NCI-H345 (cell line): ENCODE measurements at places on chromosomes 4 and X.

DNA sequence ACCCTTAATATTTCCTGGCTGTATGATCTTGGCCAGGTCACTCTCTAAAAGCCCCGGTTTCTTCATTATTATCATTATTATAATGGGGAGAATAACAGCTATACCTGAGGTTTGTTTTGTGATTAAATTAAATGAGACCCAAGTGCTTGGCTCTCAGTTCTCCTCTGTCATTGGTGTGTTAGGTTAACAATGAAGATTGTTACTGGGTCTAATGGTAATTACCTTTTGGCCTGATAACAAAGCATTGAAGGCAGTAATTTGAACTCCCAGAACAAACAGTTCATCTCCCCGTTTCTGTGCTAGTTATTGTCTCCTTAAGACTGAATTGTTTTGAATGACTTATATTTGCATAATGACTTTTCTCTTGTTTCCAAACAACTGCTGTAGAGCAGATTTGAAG, 6.8 kb upstream of the ANAPC4 start:
- DNase-seq = no peak

DNA sequence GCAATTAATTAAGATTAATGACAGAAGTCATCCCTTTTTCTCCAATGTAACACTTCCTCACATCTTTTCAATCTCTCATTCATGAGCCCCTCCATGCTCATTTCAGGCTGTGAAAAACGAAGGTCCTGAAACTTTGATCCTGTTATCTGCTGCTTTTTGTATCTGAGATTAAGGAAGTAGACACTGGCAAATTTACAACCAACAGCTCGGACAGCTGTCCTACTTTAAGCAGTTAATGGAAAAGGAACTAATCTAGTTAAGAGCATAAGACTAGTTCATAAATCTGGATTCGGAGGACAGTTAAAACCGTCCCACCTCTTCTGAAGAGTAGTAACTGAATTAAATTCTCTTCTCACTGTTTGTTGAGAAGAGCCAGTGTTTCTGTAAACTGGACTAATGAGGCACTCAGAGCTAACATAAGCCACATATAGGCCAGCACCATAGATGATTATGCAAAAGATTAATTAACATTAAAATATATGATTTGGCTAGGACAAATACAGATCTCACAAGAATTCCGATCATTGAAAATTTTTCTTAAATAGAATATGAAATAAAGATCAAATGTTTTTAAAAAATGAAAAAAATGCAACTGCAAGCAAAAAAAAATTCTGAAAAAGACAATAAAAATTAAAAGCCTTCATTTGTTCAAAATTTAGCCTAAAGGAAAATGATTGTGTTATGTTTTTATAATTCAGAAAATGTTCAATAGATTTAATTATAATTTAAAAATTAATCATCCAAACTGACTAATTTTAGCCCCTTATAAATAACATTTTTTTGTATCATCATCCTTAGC, 114.4 kb downstream of the ANTXR2 start:
- DNase-seq = no peak

GRCh38 chr4:42487230-42487629, 89.9 kb downstream of the SHISA3 start:
- DNase-seq = no peak

DNA sequence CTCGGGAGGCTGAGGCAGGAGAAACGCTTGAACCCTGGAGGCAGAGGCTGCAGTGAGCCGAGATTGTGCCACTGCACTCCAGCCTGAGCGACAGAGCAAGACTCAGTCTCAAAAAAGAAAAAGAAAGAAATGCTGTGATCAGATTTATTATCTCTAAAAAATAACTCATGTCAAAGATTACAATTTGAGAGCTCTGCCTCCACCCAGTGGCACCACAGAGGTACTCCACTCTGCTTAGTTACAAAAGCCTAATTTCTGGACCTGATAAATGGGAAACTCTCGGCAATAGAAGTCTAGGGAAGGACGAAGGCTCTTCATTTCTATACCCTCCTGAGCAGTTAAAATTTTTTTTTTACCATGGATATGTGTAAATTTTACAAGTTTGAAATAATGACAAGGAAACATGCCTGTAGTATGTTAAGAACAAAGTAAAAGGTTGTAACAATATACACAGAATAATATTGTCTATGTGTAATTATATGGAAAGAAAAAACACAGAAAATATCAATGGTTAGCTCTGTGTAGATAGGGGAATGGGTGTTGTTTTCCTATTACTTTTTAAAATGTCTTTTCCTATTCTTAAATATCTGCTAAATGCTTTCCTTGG, 149.8 kb downstream of the STIM2 start:
- DNase-seq = peak; percentile 13

DNA sequence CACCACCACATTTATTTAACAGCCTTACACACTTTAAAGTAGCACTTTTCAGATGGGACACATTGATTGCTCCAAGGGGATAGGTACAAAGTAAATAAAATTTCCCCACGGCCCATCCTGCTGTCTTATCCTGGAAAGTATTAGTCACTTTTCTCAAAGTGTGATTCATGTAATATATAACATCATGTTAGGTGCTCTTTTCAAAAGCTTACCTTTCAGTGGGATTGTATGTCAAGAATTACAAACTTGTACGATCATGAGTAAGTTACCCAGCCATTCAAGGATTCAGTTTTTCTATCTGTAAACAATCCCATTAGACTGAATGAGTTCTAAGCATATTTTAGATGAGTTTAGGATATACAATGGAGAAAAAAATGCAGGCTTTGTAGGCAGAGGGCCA, 876.6 kb upstream of the GRID2 start:
- DNase-seq = no peak

DNA sequence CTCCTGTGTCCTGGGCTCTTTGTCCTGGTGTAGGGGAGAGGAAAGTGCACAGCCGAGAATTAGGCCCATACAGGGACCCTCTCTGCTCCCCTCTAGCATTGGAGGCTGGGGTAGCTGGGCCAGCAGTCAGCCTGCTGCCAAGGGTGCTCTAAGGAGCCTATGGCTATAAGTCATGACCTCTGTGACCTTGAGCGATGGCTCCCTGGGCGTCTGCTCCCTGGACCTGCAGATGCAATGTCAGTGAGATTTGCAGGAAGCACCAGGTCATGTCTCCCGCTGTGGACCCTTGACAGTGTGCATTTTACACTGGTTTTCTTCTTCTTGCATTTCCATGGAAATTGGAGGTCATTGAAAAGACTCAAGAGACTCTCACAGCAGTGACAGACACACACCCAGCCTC, 234.1 kb upstream of the PSAPL1 start:
- DNase-seq = no peak

DNA sequence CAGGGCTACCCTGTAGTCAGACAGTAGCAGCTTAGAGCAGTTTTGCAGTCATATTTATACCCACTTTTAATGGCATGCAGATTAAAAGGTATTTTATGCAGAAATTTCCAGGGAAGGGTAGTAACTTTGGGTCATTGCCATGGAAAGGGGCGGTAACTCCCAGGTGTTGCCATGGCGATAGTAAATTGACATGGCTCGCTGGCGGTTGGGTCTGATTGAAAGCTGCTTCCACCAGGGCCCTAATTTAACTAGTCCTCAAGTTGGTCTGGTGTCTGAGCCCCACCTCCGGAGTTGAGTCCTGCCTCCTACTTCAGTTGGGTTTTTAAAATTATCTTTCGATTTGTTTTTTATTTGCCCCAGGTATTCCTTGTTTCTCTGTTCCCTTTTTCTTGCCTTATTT, 70.1 kb downstream of the NAA11 start:
- DNase-seq = no peak

GRCh38 chrX:649166-649565, 18.6 kb downstream of the SHOX start:
- no peak for DNase-seq
